Testis (tissue), 5 donors: ENCODE measurements at places on chromosomes 1 and 21.
A peak's percentile ranks its signal among the peaks of the same experiment; 100 is the strongest.

- DNase-seq: no peak
Measured at GRCh38 chr1:238681451-238681850, 704.9 kb upstream of the CHRM3 start.

- DNase-seq: peak; percentile 66
Measured at GRCh38 chr1:1361982-1362423, 3.6 kb upstream of the MXRA8 start.

DNA sequence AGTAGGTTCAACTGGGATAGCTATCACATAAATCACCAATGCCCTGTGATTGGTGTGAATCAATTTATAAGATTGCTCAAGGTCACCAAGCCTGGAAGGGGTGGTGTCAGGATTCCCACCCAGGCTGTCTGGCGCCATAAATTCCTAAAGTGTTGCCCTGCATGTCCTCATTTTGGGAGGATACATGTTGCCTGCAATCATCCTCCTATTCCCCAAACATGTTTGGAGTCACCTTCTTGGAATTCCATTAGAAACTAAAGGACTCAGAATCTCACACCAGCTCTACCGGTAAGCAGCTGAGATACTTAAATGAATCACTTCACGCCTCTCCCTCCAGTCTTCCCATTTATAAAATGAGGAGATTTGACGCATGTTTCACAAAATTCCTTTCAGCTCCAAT, 54.1 kb upstream of the SLC45A1 start:
- no peak for DNase-seq

DNA sequence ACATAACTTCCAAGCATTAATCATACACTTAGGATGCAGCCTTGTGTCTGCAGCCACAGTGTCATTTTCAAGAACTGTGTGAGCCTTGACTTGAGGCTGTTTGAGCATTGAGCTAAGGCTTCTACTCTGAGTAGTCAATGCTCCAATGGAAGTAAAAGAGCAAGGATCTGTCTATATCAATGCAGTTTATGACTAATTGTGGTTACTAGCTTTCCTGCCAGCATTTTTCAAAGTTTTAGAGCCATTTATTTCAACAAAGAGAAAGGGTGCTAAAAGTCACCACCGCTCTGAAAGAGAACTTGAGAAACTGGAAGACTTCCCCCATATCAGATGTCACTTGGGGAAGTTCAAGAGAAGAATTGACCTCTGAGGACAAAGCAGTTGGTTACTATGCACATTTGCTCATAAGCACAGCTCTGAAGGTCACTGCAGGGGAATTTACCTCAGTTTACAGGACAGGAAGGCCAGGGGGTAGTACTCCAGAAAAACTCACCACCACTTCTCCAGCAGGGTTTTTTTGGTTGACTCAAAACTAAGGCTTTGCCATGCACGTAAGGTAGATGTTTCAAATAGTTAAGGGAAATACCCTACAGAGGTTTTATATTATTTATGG, 24.5 kb upstream of the RGS1 start:
- DNase-seq: no peak

- DNase-seq: no peak
Measured at GRCh38 chr1:23591460-23592208, 32.3 kb upstream of the ID3 start.

- peak; percentile 74 for DNase-seq
Measured at GRCh38 chr21:45972716-45973474, 8.7 kb upstream of the COL6A1 start.

DNA sequence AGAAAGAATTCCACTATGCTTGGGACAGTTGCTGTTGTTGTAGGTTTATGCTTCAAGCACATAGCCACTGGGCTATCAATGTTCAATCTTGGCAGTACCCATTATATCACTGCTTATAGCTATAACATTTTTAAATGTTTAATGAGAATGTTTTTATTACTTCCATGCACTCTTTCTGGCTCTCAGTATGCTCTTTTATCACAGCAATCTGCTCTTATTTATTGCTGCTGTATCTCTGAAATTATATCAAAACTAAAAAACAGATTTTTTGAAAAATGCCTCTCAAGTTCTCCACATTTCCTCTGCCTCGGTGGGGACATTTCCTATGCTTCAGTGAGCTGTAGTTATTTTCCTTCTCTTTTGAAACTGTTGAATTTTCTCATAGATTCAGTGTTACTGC, 5.4 kb upstream of the SGIP1 start:
- DNase-seq: no peak
